ENCODE measurements at places on chromosomes 12 and 14.

DNA sequence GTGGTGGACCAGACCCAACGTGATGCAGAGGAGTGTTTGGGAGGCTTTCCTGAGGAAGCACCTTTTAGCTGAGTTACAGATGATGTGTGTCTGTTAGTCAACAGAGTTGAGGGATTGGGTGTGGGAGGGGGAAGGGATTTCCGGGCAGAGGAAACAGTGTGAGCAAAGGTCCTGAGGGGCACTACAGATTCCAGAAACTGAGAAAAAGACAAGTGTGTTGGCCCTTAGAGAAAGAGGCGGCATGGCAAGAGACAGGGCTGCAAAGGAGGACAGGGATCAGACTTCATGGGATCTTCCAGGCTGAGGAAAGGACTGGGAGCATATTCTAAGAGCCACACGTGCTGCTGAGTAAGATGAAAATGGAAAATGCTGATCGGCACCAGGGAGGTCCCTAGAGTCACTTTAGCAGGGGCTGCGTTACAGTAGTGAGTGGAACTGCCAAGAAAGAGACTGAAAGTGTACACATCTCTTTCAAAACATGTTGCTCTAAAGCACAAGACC lies 9.4 kb upstream of the RPS6KL1 start:
- DNase-seq = peak; percentile 73

DNA sequence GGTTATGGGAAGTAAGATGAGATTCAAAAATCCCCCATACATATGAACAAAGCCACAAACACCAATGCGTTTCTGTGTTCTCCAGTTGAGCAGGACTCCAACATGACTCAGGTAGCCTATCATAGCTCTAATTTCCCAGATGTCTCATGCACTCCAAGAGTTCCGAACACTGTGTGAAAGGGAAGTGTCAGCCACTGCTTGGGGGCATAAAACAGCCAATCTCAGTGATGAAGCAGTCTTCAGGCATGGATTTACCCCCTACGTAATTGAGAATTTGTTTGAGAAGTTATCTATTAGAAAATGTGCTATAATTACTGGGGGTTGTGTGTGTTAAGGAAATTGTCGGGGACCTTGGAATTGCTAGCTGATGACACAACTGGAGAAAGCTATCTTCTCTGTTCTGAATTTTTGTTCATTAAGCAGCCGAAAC lies 153.9 kb upstream of the AVPR1A start:
- DNase-seq = no peak

- DNase-seq = no peak
Observed at GRCh38 chr12:40375076-40375475, 150.3 kb downstream of the LRRK2 start.

DNA sequence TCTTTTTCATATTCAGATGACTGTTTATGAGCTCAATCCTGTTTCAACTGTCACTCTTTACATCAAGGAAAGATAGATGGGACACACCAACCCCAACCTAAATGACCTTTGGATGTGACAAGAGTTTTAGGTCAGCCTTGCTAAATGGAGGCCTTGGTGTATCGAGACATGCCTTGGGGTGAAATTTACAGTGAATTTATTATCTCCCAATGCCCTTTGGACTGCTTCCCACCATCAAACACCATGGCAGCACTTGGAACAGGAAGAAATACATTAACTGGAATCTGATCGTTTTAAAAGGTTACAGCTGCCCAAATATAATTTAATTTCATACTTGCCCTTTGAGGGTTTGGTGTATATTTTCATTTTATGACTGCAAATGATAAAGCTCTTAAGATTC lies 327.6 kb downstream of the SOX5 start:
- no peak for DNase-seq

DNA sequence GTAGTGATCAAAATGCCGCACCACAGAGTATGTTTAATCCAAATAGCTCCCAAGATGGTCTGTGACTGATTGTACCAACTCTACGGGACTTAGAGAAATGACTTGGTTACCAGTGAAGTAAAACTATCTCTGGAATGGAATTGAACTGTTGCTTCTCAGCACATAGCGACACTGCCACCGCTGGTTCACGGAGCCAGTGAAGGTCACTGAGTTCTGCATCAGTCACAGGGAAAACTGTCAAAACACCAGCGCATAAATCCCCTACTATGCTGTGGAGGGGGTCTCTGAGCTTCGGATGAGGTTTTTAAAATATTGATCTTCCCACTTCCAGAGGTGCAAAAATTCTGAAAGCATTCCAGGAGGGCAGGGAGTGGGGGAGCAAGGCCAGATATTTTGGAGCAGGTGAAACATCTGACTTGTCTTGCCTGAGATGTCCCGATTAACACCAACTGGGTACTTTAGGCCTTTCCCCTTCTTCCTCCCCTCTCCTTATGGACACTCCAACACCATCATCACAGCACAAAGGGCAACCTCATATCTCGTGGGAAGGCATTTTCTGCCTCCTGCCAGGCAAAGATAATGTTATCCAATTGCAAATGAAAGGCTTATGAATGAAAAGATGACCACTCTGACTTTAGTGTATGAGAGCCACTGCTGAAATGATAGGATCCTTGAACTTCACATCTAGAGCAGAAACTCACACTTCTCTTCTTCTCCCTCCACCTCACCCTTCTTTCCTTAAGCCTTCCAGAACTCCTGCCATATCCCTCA lies 2.0 kb upstream of the PLXNC1 start:
- DNase-seq = no peak

DNA sequence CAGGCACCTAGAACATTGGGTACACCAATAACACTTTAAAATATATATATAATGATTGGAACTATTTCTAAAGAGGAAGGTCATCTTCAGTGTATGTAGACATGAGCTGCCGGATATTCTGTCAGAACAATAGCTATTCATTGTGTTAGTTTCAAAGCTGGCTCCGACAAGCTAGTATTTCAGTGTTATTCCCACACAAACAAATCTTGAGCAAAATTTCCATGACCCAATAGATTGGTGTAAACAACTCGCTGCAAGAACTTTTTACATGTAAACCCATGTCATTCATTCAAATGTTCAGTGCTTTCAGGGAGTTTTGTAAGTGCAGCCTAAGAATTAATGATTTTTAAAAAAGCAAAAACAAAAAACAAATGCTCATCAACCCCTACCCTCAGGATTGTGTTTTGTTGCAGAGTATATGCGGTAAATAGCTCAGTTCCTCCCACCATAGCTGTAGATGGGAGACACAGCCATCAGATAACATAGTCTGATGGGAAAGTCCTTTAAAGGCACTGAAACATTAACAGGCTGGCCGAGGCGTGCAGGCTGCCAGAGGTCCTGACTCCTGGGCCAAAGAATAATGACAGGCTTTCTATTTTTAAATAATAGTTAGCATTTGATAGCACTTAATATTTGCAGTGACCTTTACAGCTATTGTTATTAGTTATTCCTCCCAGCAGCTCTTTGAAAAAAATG lies 150.3 kb upstream of the ARHGAP5 start:
- no peak for DNase-seq

DNA sequence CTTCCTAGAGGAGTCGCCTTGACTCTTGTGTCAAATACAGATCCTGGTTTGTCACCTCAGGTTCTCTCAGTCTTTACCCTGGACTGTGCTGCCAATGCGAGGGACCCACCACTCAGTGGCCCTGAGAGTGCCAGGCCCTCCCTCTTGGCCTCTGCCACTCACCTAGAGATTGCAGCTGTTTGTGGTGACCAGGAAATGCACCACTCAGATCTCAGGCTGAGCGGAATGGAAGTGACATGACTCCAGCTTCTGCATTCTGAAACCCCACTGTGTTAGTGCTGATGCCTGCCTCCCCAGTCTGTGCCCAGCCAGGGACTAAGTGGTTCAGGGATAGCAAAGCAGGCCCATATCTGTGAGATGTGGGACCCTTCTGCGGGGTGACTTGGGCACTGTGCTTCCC lies 27.8 kb upstream of the NEDD1 start:
- no peak for DNase-seq

GRCh38 chr12:389142-390096 lies at the start of gene KDM5A:
KDM5A (minus strand) TSS chr12:389320; CDS start chr12:389091, 229 bp downstream.
- DNase-seq = peak; percentile 97

DNA sequence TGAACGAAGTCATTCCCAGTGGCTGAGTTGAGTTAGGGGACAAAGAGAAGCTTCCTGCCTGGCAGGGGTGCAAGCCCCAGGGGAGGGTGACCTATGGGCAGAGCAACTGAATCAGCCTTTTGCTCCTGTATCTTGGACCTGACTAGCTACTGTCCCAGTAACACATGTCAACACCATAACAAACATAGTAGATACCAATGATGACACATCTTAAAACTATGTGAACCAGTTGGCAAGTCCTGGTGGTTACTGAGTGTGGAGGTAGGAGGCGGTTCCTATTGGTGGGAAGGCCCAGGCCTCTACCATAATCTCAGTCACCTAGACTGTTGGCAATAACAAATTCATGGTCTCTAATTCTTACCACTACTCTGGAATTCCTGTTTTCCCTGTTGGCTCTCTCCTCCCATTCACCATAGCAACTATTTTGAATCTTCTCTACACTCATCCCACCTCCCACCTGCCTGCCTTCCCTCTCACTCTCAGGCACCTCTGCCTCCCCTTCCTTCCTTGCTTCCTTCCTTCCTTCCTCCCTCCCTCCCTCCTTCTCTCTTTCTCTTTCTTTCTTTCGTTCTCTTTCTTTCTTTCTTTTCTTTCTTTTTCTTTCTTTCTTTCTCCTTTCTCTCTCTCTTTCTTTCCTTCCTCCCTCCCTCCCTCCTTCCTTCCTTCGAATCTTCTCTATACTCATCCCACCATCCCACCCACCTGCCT lies 8.1 kb upstream of the P2RX7 start:
- DNase-seq = no peak

GRCh38 chr14:68394764-68395143 lies 398.1 kb downstream of the ZFP36L1 start:
- no peak for DNase-seq

- DNase-seq = no peak
Observed at GRCh38 chr14:46788994-46789393, 137.4 kb upstream of the RPL10L start.

DNA sequence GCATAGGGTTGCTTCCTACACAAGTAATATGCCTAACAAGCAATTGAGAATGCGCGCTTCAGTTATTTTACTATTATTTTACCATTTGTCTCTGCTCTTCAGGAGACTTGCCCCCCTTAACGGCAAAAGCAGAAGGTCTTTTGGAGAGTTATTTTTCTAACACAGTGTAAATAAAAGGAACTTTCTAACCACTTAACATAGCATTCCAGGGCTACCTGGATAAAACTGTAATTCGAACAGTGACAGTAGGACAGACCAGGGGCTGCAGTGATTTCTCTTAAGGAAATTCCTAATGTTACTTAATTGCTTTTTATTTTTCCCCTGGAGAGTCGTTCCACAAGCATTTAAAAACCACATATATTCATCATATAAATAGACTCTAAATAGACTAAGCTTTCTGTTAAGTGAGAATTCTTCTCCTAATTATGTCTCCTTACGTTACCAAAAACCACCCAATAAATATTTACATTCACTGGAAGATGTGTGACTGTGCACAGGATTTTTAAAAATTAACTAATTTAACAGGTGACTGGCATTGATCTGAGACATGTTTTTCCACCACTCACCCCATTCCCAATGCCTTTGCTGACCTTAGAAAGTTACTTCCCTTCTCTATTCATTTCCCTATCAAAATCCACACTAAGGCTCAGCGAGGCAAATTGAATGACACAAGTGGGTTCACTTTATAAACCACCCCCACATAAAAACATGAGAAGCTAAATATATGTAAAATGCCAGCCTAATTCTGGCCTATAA lies 72.4 kb downstream of the RNF34 start:
- DNase-seq = no peak

DNA sequence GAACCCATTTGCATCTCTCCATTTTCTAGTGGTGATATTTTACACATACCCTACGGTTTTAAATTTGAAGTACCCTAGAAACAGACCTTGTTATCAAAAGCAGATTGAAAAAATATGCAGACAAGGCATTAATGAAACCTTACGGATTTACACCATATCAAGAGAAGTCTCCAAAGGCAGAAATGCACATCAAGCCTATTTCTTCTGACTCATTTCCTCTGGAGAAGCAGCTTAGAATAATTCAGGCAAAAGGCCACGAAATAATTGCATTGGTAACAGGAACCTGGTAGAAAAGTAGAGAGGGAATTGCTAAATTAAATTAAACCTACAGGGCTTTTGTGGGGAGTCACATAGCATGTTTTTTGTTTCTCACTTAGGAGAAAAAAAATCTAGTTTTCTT lies 34.7 kb downstream of the KICS2 start:
- DNase-seq = no peak

- no peak for DNase-seq
Observed at GRCh38 chr12:56224954-56225353, 812 bp downstream of the NABP2 start.

DNA sequence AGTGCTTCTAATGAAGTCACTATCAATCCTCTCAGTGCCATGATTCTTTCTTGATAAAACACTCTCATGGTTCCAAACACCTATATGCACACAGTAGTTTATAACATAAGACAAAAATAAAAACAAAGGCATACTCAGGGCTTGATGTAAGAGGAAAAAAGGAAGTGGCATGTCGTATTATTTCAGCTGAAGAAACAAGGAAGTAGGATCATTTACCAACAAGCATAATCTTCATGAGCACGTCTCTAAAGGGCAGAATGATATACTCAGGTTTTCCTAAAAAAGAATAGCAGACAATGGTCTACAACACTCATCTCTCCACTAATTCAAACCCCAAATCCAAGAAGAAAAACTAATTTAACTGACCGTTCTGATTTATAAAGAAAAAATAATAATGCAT lies 33.9 kb downstream of the NUMB start:
- DNase-seq = no peak

GRCh38 chr12:87651670-87652425 lies 377.4 kb downstream of the C12orf50 start:
- DNase-seq = no peak

- no peak for DNase-seq
Observed at GRCh38 chr14:21536418-21537089, 10.4 kb upstream of the SALL2 start.

- DNase-seq = no peak
Observed at GRCh38 chr14:74500417-74501134, 7.0 kb downstream of the ISCA2 start.

Data from left hindlimb (tissue), 1 donor.